ENCODE measurements at places on chromosomes 6 and 20.
A peak's percentile ranks its signal among the peaks of the same experiment; 100 is the strongest.

GRCh38 chr6:110823146-110823545, 7.9 kb upstream of the CDK19 start:
- DNase-seq = no peak

DNA sequence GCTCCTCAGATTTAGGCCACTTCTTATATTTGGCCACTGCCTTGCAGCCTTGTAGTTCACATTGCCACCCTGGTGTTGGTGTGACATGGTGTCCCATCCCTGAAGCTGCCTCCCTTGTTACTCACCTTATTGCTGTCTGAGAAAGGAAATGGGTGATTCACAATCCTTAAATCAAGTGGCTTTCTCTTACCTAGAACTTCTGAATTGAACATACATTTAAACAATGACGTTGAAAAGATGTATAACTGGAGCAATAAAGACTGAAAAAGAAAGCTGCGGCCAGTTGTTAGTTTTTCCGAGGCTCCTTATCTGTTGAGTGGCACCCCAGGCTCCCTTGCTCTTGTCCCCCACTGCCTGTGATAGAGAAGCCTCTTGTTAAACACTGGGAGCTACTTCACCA, 28.8 kb upstream of the GNRH2 start:
- DNase-seq = no peak

DNA sequence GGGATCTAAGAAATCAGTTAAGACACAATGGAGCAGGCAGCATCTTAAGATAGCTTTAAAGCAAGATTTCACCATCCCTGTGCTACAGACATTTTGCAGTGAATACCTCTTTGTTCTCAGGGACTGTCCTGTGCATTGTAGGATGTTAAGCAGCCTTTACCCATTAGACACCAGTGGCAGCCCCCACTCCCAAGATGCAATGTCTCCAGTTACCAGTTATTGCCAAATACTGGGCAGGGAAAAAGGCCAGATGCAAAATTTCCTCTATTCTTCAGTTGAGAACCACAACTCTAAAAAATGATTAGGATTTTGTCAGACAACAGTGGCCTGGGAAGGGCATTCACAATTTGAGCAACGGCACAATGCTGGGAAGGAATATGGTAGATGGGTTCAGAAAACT, 6.1 kb downstream of the FBXO5 start:
- no peak for DNase-seq

- DNase-seq = no peak
Measured at GRCh38 chr6:89009624-89010059, 46.2 kb upstream of the RNGTT start.

GRCh38 chr6:136551103-136551502, 881 bp upstream of the MAP7 start:
- no peak for DNase-seq

DNA sequence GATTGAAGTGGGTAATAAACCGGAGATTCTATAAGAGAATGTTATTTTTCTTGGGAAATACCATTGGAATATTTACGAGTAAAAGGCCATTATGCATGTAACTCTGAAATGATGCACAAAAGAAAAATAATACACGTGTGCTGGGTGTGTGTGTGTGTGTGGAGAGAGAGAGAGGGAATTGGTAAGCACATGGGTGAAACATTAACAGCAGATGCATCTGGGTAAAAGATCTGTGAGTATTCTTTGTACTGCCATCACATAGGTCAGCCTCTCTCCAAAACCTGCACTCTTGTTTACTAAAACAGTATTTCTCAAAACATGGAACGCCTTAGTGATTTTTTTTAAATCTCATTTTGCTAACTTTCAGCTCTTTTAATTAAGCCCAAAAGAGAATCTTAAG, 28.9 kb downstream of the EYA2 start:
- DNase-seq = no peak

- DNase-seq = no peak
Measured at GRCh38 chr6:156281266-156281665, 495.9 kb upstream of the ARID1B start.

DNA sequence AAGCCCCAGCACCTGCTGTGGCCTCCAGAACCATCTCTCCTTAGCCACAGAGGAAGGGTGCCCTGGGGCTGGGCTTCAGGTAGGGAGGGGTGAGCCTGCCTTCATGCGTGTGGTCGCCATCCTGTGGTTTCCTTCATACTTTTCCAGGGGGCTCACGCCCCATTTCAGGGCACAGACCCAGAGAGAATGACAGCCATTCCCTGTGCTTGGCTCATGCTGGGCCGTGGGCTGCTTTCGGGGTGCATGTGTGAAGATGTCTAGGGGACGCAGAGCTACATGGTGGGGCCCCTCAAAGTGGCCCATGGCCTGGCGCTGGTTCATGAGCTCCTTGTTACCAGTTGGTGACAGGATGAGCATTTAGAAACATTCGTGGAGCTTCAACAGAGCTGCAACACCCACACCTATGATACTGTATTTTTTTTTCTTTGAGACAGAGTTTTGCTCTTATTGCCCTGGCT, 190.3 kb upstream of the SLC24A3 start:
- no peak for DNase-seq

DNA sequence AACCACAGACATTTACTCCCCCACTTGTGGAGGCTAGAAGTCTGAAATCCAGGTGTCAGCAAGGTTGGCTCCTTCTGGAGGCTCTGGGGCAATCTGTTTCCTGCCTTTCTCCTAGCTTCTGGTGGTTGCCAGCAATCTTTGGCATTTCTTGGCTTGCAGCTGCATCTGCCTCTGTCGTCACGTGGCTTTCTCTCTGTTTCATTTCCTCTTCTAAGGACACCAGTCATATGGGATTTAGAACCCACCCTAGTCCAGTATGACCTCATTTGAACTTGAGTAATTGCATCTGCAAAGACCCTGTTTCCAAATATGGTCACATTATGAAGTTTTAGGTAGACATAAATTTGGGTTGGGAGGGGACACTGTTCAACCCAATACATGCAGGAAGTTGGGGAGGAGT, 56.2 kb upstream of the EPB41L1 start:
- DNase-seq = peak; percentile 46

- DNase-seq = no peak
Measured at GRCh38 chr6:15038013-15038791, 207.7 kb upstream of the JARID2 start.

DNA sequence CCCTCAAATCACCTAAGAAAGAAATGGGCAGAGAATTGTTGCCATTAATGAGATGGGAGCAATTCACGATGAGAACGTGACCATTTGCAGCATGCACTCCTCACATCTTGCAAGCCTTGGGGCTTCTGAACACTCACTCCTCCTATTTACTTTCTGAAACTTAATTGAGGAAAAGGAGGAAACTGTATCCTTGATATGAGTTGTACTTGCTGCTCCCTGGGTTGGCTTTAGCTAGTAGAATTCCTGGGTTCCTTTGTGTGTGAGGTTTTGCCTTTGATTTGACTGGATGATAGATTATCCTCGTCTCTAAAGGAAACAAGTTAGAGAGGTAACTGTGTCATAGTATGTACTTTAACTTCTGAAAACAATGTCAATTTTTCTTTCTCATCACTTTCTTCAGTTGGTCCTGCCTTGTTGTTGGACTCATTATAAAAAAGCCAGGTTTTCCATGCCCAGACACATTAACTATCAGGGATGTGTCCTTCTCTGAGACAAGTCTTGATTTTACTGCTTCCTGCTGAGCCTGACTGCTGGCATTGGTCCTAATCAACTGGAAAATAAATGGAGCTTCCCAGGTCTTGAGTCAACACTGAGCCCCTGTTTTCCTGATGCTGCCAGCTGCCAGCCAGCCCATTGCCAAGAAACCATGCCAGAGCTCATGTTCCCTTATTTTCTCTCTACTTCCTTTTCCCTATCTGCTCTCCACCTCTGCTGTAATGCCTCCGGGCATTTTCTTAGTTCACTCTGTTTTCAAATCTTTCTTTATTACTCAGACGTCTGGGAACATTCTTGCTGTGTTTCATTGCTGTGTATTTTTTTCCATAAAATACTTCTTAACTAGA, 6.0 kb upstream of the MRAP2 start:
- peak; percentile 63 for DNase-seq

GRCh38 chr6:51049288-51049982, 230.8 kb downstream of the TFAP2B start:
- DNase-seq = no peak

GRCh38 chr6:139872665-139873064, 498.2 kb upstream of the CITED2 start:
- peak; percentile 61 for DNase-seq

DNA sequence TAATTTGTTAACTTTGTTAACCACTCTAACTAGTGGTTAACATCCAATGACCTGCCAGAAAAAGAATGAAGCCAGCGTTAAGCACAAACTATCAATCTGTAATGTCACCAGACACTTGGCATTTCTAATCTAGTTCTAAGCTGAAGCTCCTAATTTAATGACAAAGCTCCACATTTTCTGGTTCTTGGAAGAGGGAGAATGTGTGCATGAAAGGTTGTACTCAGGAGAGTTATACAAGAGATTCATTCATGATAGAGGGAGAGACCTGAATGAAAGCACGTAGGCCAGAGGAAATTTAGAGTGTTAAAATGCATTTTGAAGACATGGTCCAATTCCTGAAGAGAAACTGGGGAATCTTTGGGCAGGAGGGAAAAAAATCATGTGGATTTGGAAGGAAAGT, 8.3 kb upstream of the ME1 start:
- no peak for DNase-seq

GRCh38 chr20:43751167-43752050, 24.6 kb upstream of the GTSF1L start:
- peak; percentile 46 for DNase-seq

GRCh38 chr6:83038246-83038645, 27.4 kb downstream of the UBE3D start:
- DNase-seq = no peak

- DNase-seq = no peak
Measured at GRCh38 chr6:169265486-169266131, 12.0 kb upstream of the THBS2 start.

DNA sequence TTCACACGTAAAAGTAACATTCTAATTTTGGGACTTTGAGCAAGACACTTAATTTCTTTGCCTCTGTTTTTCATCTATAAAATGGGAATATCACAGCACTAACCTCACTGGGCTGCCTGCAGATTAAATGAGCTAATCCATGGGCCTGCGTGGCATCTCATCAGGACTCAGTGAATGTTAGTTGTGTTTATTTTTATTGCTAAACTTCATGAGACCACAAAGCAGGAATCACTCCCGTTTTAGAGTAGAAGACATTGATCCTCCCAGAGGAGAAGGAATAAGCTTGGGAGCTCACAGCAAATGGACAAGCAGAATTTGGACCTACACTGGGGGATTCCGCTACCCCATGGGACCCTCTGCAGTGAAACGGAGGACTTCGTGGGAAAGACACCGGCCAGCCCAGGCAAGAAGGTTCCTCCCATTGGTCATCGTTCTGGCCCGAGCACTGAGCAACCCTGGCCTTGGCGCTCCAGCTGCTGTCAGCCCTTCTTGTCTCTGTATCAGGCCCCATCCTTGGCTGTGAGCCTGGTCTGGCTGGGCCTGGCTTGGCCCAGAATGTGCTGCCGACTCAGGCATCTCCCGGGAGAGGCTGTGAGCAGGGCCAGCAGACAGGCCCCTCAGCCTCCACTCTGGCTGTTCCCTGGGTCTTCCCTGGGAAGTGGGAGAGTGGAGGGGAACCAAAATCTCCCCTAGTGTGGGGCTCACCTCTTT, 79.8 kb downstream of the NFATC2 start:
- peak; percentile 59 for DNase-seq

GRCh38 chr6:112325444-112325843, 21.7 kb upstream of the RFPL4B start:
- DNase-seq = no peak

DNA sequence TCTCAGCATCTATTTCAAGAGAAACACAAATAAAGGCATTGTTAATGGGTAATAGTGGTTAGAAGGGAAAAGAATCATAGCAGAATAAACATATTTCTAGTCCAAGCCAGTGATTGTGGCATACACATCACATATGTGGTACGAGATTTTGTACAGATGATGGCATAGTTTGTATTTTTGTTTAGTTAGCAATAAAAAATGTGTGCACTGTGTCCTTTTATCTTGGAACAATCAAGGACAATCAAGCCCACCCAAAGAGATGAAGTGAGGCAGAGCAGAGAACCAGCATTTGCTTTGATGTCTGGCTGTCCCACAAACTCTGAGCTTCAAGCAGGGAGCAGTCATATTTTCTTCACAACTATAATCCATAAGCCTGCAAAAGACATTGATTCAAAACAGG, 256.5 kb upstream of the CHD6 start:
- DNase-seq = no peak

GRCh38 chr6:73521351-73521985, 636 bp upstream of the EEF1A1 start:
- peak; percentile 85 for DNase-seq

- no peak for DNase-seq
Measured at GRCh38 chr6:53424300-53424699, 75.5 kb upstream of the ELOVL5 start.

- DNase-seq = no peak
Measured at GRCh38 chr6:105594821-105595220, 191.9 kb upstream of the PREP start.

- no peak for DNase-seq
Measured at GRCh38 chr6:148790817-148791216, 44.0 kb downstream of the UST start.

- no peak for DNase-seq
Measured at GRCh38 chr6:56521976-56522375, 120.7 kb downstream of the DST start.

- DNase-seq = no peak
Measured at GRCh38 chr6:161918109-161918531, 644.3 kb upstream of the AGPAT4 start.

DNA sequence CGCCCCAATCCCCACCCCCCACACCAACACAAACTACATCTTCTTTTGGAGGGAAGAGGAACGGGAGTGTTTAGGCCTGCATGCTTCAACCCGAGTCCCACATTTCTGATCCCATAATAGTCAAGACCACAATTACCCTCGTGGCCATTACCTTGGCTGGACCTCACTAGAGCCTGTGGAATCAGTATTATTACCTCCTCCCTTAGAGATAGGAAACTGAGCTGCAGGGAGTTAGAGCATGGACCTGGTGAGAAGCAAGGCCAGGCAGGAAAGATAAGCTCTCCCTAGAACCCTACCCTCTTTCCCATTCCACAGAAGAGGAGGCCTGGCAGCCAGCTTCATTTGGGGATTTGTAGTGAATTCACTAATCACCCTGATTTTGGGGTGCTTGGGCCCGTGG, 74.1 kb downstream of the NCR2 start:
- no peak for DNase-seq

DNA sequence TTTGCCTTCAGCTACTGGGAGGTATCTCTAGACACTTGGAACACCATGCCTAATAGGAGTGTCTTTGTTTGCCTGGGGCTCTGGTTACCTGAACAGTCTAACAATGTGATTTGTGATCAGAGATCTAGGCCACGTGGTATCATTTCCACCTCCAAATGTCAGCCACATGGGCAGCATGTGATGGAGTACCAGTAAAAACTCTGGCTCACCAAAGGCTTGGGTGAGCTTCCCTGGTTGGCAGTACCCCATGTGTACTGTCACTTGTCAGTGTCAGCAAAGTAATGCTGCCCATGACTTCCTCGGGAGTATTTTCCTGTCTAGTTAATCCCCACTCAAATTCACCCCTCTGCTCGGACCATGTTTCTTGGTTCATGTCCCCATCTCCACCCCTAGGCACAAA, 195.2 kb upstream of the LRFN2 start:
- no peak for DNase-seq

- DNase-seq = no peak
Measured at GRCh38 chr6:46061497-46061896, 45.8 kb upstream of the CLIC5 start.

GRCh38 chr20:23118766-23119165, 32.6 kb upstream of the CD93 start:
- no peak for DNase-seq

Measured in left colon (tissue), 2 donors.